CD4-positive, alpha-beta T cell treated with Interleukin-15 for 1 hour (primary cell): ENCODE measurements at places on chromosomes 7 and 10.

DNA sequence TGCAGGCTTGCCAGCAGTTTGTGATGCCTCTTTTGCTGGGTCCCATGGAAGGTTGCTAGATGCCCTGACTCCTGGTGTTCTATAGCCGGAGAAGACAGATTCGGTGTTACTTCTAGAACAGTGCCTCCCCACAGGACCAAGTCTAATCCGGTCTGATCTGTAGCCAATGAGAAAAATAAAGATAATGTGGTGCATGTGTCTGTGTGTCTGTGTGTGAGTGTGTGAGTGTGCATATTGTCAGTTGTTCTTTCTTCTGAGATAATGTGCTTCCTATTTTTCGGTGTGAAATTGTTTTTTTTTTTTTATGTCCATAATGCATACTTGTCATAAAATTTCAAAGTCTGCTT is 29.7 kb upstream of the ZNRF2 start:
- DNase-seq: no peak

- peak; percentile 81 for DNase-seq
Observed at GRCh38 chr10:103470761-103471653, 8.0 kb downstream of the CALHM3 start.

DNA sequence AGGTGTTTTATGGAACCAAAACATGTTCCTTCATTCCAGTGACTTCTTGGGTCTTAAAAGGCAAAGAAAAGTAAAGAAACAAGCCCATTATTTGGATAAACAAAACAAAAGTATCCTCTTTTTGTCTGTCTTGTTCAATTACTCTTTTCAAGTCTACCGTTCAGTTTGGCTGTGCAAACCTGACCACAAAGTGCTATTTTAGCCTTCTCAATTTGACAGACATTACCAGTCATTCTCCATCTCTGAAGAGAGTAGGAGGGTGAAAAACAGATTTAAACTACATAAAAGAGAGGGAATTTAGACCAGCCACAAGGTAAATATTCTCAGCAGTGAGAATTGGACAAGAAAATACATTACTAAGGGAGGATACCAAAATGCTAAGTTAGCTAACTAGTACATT is 145.2 kb downstream of the GRM3 start:
- DNase-seq: no peak

GRCh38 chr7:26105931-26106330 is 46.1 kb upstream of the NFE2L3 start:
- DNase-seq: no peak

DNA sequence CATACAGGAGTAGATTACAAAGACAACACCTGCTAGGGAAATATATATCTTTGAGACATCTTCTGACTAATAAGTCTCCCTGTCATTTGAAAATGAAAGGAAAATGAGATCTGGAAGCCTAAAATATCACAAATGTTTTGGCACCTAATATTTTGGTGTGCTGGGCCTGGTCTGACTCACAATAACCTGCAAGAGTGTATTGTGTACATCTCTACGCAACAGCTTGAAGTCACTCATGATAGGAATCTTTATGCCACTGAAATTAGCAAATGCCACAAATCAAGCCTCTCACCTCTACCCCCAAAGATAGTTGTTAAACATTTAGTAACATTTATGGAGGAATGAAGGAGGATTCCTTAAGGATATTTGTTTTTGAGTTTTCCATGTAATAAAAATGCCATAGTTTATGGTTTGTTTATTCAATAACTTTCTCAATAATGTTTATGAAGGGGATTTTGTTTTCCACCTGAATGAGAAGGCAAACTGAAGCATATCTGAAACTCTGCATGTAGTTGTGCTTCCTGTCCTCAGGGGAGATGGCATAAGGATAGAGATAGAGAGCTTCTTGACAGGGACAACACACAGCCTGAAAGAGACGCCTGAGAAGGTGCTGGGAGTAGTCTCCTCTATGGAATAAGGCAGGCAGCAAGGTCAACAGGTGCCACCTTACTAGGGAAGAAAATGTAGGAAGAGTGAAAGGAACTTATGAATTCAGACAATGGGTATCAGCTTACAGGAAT is 197.4 kb downstream of the AHR start:
- DNase-seq: no peak

- DNase-seq: no peak
Observed at GRCh38 chr10:36301539-36301938, 659.4 kb upstream of the FZD8 start.

DNA sequence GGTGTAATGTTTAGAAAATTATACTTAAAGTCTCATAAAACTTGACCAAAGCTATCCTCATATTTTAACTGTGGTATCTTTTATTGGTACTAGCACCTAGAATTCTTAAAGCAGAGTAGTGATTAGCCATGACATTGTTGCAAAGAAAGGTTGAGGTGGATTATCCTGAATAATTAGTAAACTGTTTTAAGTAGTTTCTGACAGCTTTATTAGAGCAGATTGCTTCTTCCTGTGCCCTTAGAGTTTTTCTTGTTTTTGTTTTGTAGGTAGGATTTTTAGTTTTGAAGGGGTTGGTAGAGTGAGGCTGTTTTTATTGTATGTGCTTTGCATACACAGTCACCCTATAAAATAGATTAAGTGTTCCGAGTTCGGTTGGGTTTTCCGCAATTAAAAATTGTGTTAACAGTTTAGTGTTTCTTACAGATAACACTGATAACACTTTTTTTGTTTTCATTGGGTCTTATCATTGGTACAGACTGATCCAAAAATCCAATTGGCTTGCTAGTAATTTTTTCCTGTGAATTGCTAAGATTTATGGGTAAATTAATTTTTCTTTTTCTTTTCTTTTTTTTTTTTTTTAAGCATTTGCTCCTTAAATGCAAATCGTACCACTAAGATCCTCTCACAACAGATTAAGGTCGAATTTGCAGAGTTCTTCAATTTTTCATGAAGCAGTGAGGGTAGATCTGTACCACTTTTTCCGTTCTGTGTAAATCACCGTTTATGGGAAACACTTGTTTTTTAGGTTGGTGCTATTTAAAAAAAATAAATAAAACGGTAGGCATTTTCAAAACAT is 2.1 kb upstream of the PBLD start:
- no peak for DNase-seq

GRCh38 chr7:117127585-117128168 is 174.4 kb downstream of the ST7 start:
- DNase-seq: peak; percentile 24

- no peak for DNase-seq
Observed at GRCh38 chr7:74452748-74453321, 871 bp upstream of the GTF2IRD1 start.

DNA sequence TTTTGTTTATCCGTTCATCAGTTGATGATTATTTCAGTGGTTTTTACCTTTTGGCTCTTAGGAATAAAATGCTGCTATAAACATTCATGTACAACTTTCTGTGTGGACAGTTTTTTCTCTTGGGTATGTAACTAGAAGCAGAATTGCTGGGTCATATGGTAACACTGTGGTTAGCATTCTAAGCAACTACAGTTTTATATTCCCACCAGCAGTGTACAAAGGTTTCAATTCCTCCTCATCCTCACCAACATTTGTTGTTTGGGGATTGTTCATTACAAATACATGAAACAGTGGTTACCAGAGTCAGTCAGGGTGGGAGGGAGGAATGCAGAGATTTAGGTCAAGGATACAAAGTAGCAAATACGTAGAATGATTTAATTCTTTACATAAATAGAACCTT is 97.0 kb downstream of the NPSR1 start:
- DNase-seq: no peak

DNA sequence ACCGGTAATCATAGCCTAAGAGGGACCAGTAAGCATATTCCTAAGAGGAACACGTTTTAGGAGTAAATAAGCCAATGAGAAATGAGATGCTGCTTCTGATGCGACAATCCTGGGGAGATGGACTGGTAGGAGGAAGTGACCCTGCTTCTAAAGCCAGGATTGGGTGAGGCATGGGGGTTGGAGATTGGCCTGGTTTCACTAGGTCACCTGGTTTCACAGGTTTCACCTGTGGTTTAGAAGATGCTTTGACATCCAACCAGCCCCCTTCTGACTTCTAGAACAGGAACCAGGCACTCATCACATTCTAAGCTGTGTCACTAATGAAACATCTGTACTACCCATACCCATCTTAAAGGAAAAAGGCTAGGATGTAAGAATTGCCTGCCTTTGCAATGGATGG is 53.0 kb upstream of the BAMBI start:
- DNase-seq: no peak

DNA sequence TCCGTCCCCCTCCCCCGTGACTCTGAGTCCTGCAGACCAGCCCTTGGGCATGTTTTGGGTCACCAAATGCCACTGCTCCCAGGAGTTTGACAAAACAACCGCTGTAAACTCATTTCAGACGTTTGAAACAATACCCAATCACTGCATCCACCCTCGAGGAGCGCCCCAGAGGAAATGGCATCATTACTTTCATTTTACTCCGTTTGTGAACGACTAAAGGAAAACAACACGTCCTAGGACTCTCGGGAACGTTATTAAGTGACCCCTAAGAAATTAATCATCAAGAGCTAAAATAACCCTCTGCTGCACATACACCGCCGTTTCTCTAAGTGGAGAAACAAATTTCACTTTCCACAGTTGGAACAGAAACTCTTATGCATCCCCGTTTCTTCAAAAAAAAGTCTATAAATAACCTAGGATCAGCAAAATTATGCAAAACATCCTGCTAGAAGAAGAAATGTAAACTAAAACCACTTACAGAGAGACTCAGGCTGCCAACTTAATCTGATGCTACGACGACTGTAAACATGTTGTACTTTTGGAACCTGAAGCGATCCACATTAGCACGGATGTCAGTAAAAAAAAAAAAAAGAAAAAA is 109.9 kb upstream of the EFCAB10 start:
- DNase-seq: peak; percentile 59

- no peak for DNase-seq
Observed at GRCh38 chr10:4934391-4934987, 28.7 kb upstream of the AKR1C1 start.

- DNase-seq: no peak
Observed at GRCh38 chr7:154568346-154568745, 434.6 kb downstream of the PAXIP1 start.

- no peak for DNase-seq
Observed at GRCh38 chr7:128821724-128822123, 8.5 kb upstream of the FLNC start.

DNA sequence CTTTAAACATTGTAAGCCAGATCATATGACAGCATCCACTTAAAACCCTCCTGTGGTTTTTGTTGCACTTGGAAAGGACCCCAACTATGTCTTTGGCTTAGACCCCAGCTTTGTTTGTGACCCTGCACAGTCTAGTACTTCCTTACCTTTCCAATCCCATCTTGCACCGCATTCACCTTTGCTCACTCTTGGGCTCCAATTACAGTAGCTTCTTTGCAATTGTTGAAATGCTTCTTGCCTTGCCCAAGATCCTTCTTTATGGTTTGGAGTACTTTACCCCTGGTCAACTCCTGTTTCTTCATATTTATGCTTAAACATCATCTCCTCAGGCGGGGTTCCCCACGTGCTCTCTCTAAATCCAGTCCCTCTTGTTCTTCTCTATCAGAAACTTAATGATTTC is 162.6 kb downstream of the PTEN start:
- DNase-seq: no peak

DNA sequence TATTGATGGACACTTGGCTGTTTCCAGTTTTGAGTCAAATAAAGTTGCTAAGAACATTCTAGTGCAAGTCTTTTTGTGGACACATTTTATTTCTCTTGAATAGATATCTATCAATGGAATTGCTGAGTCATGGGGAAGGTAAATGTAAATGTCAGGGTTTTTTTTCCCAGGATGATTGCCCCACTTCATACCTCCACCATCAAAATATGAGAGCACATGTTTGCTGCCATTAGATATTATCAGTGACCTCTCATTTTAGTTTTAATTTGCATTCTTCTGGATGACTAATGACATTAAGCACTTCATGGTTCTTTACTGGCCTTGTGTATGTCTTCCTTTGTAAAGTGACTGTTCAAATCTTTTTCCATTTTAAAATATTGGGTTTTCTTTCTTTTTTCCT is 45.7 kb downstream of the PAPSS2 start:
- no peak for DNase-seq

GRCh38 chr10:100362570-100363496 is 15.8 kb downstream of the SCD start:
- DNase-seq: no peak

DNA sequence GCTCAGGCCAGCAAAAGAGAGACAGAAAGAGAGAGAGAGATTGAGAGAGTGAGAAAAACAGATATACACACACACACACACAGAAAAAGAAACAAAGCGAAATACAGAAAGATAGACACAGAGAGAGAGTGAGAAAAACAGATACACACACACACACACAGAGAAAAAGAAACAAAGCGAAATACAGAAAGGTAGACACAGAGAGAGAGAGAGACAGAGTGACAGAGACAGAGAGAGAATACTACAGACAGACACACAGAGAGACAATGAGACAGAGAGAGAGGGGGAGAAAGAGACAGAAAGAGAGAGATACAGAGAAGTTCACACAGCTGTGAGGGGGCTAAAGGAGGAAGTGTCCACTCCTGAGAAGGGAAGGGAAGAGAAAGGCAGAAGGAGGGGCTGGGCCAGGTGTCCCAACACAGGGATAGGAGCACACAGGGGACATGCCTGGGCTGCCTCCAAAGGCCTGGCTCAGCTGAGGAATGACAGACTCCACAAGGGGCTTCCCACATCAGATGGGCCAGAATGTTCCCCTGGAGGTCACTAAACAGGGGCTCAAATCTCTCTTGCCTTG is 4.3 kb downstream of the GCK start:
- DNase-seq: no peak

GRCh38 chr10:119651514-119652360 is 557 bp downstream of the BAG3 start:
- no peak for DNase-seq

DNA sequence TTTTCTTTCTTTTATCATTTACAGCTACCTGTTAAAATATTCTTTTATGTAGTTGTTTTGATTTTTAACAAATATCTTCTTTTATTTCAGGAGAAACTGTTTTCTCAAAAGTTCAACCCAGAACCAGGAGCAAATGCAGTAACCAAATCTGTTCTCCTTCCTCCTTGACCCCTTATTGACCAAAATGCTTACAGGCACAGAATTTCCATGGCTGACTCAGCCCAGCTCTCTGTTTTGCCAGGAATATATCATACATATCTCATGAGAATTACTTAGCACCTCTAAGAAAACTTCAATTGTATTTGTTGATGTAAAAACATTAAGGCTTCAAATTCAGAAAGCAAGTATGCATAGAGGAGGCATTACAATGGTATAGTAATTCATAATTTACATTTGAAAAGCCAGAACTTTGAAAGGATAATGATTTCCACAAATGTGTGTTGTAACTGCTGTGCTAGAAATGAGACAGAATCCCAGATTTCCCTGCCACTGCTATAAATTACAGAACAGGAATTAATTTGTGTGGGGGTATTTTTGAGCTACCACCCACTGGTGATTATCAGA is 2.2 kb downstream of the GSAP start:
- DNase-seq: no peak

GRCh38 chr7:50284296-50284695 is 20.2 kb upstream of the IKZF1 start:
- DNase-seq: no peak

- no peak for DNase-seq
Observed at GRCh38 chr7:23136216-23136615, 30.6 kb downstream of the KLHL7 start.

- DNase-seq: no peak
Observed at GRCh38 chr10:2225609-2226008, 488.3 kb upstream of the ADARB2 start.

- no peak for DNase-seq
Observed at GRCh38 chr10:12208460-12208859, 12.5 kb downstream of the CDC123 start.
